ENCODE measurements at places on chromosomes 7 and 10.

- DNase-seq: no peak
Observed at GRCh38 chr10:73554721-73555120, 36.4 kb downstream of the USP54 start.

- no peak for DNase-seq
Observed at GRCh38 chr7:69922026-69922803, 323.9 kb downstream of the AUTS2 start.

GRCh38 chr10:113494761-113495160 is 58.1 kb upstream of the HABP2 start:
- no peak for DNase-seq

GRCh38 chr10:1489801-1490200 is 247.5 kb downstream of the ADARB2 start:
- DNase-seq: no peak

GRCh38 chr10:120600871-120601649 is 144.0 kb downstream of the PLPP4 start:
- DNase-seq: no peak

DNA sequence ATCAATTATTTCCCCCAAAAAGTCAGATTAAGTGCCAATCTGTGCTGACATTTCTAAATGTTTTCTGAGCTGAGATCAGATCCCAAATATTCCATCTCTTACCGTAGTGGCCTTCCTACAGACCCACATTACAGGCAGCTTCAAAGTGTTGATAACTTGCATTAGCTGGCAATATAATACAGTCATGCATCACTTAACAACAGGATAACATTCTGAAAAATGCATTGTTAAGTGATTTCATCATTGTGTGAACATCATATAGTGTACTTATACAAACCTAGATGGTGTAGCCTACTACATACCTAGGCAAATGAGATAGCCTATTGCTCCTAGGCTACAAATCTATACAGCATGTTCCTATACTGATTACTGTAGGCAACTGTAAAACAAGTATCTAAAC is 22.4 kb downstream of the SLC25A13 start:
- DNase-seq: no peak

Data from NCI-H1417 treated with DMSO at 0.1 percent for 48 hours (cell line).